ENCODE measurements at places on chromosomes 6 and 20. TPM values are rescaled to one million over a fixed set of nuclear protein-coding genes. Genes with fewer than 3 reads are reported as not detected.

DNA sequence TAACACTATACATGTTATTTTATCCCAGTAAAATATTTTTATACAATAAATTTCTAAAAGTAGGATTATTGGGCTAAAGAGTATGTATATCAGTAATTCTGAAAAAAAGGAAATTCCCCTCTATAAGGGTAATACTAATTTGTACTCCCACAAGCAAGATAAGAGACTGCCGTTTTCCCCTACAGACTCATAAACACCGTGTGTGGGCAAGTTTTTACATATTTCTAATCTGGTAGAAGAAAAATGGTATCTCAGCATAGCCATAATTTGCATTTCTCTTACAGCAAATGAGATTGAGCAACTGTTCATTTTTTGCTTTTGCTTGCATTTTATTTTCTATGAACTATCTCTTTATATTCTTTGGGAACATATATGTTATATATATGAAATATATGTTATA is 26.0 kb upstream of the MYMX start:
- no peak for DNase-seq

MYCT1 gene
- total RNA-seq: not detected

- DNase-seq: no peak
Observed at GRCh38 chr20:60063048-60063451, 104.8 kb downstream of the CDH26 start.

DNA sequence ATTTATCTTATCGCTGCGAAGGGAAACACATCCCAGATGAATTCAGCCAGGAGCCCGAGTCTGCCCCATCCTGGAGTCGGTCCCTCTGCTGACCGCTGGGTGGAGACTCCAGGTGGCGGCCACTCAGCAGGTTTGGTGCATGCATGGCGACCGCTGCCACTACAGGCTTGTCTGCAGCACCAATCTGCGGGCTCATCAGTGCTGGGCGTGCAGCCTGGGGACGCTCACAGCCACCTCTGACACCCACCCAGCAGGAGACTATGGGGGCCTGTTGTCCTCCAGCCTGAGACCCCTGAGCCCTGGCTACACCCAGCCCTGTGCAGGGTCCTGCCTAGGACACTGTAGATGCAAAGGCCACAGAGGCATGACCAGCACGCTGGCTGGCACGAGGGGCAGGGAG is 40.5 kb upstream of the GATA5 start:
- no peak for DNase-seq

DNA sequence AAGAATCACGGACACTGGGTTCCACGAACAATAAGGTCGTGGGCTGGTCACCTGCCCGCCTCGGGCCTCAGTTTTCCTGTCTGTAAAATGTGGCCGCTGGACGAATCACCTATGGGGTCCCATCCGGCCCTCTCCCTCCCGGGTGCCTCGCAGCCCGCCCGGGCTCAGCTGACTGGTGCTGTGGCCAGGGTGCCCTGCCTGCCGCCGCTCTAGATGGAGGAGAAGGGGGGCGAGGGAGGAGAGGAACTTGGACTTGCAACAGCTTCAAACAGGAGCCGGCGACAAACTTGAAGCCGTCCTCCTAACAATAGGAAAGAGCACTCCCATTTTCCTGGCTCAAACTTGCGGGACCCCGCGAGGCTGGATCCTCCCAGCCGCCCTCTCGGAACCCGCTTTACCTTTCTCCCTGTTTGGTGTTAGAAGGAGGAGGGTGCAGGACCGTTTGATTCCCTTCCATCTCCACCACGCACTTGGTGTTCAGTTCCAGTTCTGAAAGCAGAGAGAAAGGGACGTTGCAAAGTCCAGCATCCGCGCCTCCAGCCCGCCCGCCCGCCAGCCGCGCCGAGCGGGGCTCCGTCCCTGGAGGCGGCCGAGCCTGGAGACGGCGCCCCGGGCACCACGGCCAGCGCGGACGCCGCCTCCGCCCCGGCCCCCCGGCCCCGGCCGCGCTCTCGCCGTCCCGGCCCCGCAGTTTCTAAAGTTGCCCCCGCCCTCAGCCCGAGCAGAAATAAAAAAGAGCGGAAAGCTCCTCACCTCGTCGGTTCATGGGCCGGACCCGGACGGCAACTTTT is 584 bp downstream of the KIF13A start:
- DNase-seq: peak; percentile 57

PNPLA1 gene
- total RNA-seq: 0.32 TPM

FAXC gene
- not detected for total RNA-seq

DNA sequence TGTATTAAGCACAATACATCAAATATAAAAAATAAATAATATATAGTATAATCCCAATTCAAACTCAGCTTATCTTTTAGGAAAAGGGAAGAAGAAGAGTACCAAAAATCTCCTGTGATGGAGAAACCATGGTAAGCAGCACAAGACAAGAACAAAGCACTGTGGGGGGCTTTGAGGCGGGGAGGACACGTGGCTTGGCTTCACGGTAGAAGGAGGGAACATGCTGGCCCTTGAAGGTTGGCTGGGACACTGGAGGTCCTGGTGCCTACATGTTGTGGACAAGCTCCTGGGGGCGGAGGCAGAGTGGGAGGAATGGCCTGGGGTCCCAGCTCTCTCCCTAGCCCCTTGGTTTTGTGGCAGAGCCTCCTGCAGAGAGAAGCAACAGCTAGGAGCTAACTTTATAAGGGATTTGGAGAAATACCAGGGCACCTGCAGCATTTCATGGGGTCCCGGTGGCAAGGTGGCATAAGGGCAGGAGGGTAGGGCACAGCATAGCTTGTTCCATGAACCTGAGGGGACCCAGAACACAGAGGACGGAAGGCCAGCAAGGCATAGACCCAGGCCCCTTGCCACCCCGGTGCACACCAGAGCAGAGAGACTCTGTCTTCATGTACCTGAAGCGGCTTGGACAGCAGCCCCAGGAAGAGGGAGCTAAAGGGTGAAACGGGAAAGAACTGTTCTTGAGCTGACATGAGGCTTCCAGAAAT is 72.0 kb downstream of the LY86 start:
- DNase-seq: no peak

GRCh38 chr6:98215531-98215930 is 618.8 kb upstream of the POU3F2 start:
- DNase-seq: no peak

NRN1 gene
- not detected for total RNA-seq

GRCh38 chr20:25017257-25017803 is 24.8 kb upstream of the APMAP start:
- DNase-seq: no peak

OPRL1 gene
- 7.3 TPM for total RNA-seq

- no peak for DNase-seq
Observed at GRCh38 chr6:97399208-97399607, 116.2 kb upstream of the MMS22L start.

DNA sequence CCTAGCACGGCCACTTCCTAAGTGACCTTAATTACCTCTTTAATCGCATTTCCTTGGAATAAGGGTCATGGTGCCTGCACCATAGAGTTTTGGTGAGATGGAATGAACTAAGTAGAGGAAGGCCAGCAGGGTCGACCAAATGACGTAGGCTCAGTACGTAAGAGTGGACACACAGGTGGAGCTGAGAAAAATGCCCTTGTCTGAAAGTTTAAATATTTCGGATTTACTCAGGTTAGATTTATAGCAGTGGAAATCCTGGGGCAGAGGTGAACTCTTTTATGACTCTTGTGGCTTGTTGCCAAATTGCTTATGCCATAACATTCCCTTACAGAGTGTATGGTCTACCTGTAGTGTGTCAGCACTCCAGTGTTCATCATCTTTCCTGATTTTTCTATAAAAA is 23.6 kb upstream of the BTBD3 start:
- DNase-seq: no peak

FILIP1 gene
- total RNA-seq: not detected

- no peak for DNase-seq
Observed at GRCh38 chr6:12279322-12280091, 10.7 kb upstream of the EDN1 start.

UTRN gene
- total RNA-seq: 224 TPM

PTK6 gene
- 0.75 TPM for total RNA-seq

- DNase-seq: no peak
Observed at GRCh38 chr6:150250826-150251225, 108.0 kb downstream of the PPP1R14C start.

- DNase-seq: no peak
Observed at GRCh38 chr6:67863346-67863745, 771.7 kb upstream of the ADGRB3 start.

- no peak for DNase-seq
Observed at GRCh38 chr6:158332237-158332636, 20.0 kb downstream of the TULP4 start.

- DNase-seq: no peak
Observed at GRCh38 chr6:143465546-143465945, 14.9 kb downstream of the PEX3 start.

DNA sequence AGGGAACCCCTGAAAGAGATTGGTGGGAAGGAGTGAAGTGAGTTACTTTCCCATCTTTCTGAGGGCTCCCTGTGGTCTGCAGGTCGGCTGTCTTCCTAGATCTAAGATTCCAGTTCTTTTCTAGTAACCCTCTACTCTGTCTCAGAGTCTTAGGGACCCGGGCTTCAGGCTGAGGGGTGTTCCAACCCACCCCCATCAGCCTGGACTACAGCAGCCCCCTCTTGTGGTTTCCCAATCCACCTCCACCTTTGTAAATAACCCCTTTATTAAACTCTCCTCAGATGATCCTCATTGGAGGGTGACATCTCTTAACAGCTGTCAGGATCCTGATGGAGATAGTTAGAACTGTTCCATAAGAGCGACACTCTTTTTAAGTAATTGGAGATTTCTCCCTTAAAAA is 300.4 kb downstream of the LRFN2 start:
- DNase-seq: no peak

DNA sequence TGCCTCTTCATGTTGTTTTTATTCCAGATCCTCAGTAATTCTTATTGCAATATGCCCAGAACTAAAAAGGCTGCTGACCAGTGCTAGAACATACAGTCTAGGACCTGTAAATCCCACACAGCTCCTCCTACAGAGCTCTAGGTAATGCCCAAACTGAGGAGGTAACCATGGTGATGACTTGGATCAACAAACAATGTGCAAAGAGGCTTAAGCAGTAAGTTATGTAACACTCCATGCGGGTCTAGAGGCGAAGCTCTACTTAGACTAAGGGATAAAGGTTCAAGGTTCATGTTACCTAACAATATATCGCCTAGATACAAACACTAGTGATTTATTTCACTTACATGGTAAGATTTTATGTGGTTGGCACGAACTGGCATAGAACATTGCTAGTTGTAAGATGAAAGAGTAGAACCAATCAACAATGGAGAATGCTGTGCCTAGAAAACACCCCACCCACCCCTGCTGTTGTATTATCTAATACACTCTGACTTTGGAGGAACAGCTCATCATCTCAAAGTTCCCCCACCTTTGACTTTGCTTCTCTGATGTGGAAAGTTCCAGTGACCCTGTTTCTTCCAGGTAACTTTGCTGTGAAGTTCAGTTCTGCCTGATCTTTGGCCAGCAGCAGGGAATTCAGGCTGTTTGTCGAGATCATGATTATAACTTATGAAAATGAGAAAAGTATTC is 242.4 kb downstream of the ALDH8A1 start:
- no peak for DNase-seq

- no peak for DNase-seq
Observed at GRCh38 chr6:48735846-48736245, 624.8 kb upstream of the PTCHD4 start.

- no peak for DNase-seq
Observed at GRCh38 chr20:14219801-14220461, 117.5 kb downstream of the FLRT3 start.

DNA sequence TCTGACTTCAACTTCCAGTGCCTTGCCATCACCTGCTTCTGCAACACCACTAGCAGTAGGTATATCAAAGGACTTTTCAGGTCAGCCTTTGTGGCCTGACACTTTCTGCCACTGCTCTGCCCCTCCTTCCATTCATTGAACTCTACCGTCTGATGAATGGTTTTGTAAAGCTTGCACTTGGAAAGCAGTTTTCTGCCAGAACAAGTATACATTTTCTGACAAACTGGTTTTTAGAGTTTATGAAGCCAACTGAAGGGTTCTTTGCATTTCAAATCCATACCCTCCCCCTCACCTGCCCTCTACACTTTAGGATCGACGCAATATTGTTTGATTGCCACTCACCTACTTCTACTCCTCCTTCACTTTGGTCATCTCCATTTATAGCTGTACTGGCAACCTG is 603.1 kb downstream of the HACE1 start:
- no peak for DNase-seq

- DNase-seq: no peak
Observed at GRCh38 chr20:60071965-60072364, 113.7 kb downstream of the CDH26 start.

FAM217A gene
- total RNA-seq: not detected

PRICKLE4 gene
- total RNA-seq: not detected

DNA sequence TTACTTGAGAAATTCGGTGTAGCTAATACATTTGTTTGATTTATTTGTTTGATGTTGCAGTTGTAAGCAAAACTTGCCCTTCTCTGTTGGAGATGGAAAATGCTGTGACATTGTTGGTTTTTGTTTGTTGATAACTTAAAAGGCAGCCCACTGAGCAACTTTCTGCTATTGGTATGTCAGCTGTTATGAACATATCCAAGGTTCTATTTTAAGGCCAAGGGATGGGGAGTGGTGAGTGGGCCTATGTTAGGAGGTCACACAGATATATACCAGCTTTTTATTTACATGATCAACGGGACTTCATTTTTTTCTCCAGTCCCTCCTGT is 5.7 kb downstream of the QKI start:
- DNase-seq: no peak

DNA sequence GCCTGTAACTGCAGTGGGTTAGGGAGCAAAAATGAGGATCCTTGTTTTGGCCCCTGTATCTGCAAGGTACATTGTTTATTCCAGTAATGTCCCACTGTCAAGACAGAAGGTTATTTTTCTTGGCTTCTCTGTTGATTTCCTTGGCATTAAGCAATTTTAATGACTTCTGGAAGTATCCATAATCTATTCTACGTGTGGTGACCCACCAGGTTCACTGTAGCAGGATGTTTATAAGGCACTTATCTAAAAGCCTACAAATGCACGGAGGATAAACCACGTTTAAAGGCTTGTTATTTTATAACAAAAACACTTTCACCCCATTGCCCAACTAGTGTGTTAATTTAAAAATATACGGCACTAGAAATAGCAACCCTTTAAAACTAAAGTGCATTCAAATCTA is 294.9 kb downstream of the LAMA2 start:
- DNase-seq: no peak

DNA sequence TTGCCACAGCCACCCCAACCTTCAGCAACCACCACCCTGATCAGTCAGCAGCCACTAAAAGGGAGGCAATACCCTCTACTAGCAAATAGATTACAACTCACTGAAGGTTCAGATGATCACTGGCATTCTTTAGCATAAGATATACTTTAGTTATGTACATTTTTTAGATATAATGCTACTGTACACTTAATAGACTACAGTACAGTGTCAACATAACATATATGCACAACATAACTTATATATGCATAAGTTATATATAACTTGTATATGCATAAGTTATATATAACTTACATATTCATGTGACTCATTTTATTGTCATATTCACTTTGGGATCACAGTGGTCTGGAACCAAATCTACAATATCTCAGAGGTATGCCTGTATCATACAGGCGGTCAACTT is 61.7 kb downstream of the GMDS start:
- no peak for DNase-seq

GRCh38 chr6:91781946-91782345 is 1195.1 kb upstream of the MAP3K7 start:
- no peak for DNase-seq

GRCh38 chr6:106790935-106791334 is 161.6 kb downstream of the QRSL1 start:
- no peak for DNase-seq

- DNase-seq: no peak
Observed at GRCh38 chr20:13928901-13929300, 61.5 kb downstream of the SEL1L2 start.
